ENCODE measurements at places on chromosomes 12 and 14. TPM values are rescaled to one million over a fixed set of nuclear protein-coding genes. Genes with fewer than 3 reads are reported as not detected.
A peak's percentile ranks its signal among the peaks of the same experiment; 100 is the strongest.

DNA sequence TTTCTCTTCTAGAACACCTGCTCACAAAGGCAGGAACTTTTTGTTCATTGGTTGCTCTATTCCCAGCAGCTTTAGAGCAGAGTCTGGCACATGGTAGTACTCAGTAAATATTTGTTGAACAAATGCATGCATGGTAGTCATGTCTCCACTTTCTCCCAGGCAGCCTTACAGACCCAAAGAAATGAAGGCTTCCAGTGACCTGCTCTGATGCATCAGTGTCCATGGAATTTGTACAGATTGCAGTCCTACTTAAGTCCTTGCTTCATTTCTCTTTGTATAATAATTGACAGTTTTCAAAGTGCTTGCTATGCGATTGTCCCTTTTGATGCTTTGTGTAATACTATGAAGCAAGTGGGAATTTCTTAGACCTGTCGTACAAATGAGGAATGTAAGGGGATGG lies 119.6 kb downstream of the DERA start:
- H3K4me1 ChIP-seq, result peaks cover 28% of the 10 kb centered on the region
- H3K27me3 ChIP-seq, result no peaks in the 10 kb centered on the region
- H3K36me3 ChIP-seq, result no peaks in the 10 kb centered on the region
- H3K27ac ChIP-seq, result no peak overlapping the region
- DNase-seq, result no peak

DNA sequence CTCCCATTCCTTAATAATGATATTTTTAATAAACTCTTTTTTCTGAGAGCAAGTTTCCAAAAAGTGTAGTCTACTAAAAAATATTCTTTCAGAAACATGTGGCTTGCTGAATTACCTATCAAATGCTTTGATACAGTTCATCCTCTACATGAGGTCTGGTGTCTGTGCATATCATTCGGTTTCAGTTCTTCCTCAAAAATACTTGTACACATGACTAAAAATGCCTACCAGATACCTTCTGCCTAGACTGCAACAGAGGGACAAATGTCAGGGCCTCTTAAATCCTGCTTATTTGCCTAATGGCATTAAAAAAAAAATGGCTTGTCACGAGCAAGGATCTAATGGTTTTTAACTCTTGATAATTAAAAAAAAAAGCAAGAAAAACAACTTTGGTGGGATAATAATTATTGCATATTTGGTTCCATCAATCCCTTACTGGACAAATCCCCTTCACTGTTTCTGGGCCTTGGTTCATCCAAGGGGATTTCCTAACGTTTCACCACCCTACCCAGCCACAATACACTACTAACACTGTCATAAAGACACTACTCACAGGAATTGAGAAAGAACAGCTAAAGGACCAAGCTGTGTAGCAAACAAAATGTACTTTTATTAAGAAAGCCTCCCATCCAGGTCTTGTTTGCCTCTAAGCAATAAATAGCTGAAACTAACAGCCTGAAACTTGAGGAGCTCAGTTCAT lies 45.7 kb downstream of the PARP11 start:
- no peaks in the 10 kb centered on the region for H3K36me3 ChIP-seq
- DNase-seq, result no peak
- no peak overlapping the region for H3K4me3 ChIP-seq
- H3K4me1 ChIP-seq, result no peaks in the 10 kb centered on the region
- H3K27me3 ChIP-seq, result no peaks in the 10 kb centered on the region
- H3K27ac ChIP-seq, result no peak overlapping the region

- H3K27ac ChIP-seq, result no peak overlapping the region
- no peaks in the 10 kb centered on the region for H3K27me3 ChIP-seq
- peak; percentile 56 for DNase-seq
- no peaks in the 10 kb centered on the region for H3K36me3 ChIP-seq
These were observed 254.0 kb upstream of the USP15 start for GRCh38 chr12:62006076-62006732.

C1S gene
- 0.56 TPM for total RNA-seq

Measured in neural progenitor cell (in vitro differentiated cells).